ENCODE measurements at places on chromosomes 6 and 20.
A peak's percentile ranks its signal among the peaks of the same experiment; 100 is the strongest.

GRCh38 chr6:158818581-158819212 lies 471 bp downstream of the EZR start:
- DNase-seq: peak; percentile 75

DNA sequence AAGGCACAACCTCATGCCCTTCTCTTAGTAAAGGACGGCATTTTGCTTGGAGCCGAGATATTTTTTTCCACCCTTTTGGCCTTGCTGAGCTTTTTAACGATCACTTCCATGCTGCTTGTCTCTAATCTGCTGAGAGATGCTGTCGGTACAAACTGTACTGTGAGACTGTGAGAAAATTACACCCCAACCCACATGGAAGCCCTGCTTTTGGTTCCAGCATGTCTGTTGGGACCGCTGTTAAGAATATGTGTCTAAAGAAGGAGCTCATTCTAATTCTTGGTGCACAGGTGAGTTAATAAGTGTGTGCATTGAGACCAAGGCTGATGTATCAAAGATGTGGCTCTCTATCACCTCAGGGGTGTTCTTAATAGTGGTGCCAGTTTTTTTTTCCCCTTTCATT lies 304.5 kb upstream of the MAP3K7 start:
- no peak for DNase-seq

DNA sequence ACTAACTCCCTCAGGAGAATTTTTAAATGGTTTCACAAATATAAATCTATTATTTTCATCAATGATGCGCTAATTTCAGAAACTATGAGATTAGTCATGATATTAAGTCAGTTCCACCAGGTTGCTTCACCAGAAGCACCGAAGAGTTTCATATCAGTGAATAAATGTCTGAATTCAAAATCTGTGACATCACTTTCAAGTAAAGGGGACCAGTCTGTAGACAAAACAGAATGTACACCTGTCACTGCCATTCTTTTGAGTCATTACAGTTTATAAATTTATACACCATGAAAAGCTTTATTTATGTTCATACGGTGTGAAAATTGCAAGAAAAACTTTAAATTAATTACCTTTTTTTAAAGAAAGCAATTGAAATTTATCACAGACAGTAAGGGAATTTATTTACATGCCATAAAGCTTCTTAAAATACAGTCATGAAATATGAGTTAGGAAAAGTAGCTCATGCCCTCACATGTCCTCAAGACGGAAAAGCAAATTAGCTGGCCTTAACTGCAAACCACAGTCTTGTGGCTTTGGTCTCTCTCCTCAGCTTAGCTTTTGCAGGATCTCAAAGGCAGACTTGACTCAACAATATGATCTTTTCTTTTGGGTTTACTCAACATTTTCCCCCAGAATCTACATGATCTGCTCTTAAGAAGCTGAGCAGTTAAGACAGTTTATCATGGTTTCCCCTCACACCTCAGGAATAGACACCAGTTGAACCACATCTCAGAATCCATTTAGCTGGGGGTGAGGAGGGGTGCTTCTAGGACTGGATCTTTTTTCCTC lies 177.7 kb upstream of the MCHR2 start:
- no peak for DNase-seq

DNA sequence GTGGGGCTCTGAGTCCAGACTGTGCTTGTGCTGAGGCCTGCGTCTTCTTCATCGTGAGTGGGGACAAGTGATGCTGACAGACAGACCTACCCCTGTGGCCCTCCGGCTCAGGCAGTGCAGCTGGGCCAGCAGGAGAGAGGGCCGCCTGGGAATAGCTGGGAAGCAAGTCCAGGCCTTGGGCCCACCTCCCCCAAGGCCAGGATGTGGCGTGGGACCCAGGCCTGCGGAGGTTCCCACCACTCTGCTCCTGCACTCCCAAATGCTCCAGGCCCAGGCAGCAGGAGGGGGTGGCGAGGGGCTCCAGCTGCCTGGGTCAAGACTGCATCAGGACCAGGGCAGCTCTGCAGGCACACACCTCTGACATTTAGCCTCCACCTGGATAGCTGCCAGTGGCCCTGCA lies 38.3 kb downstream of the DAAM2 start:
- DNase-seq: no peak

DNA sequence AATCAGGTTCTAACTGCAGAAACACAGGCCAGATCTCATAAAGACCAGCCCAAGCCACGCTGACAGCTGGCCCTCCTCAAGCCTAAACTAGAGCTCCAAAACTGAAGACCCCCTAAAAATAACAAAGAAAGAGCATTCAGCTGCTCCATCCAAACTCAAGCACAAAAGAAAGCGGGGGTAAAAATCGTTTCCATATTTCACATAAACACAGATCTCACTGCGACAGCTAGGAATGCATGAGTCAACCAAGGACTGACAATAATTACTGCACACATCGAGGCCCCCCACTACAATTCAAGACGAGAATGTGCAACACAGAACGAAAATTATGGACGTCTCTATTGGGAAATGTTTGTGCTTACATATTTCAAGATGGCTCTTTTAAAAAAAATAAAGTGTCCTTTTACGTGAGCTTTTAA lies 31.1 kb downstream of the CNKSR3 start:
- DNase-seq: no peak

DNA sequence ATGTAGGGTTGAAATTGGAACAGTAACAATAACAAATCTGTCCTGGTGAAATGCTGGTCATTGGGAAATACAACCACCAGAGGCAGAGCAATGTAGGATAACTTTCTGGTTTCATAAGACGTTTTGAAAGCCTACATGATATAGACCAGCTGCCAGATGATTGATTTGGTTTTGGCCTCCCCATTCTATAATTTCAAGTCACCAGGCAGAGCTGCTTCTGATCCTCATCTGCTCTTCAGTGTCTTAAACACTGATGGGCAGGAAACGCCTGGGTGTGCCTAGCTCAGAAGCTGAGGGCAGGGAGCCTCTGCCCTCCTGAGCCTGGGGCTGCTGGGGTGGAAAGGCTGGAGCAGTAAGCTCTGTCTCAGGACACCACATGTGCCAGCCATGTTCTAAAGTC lies 24.5 kb downstream of the DHX35 start:
- DNase-seq: no peak

Measured in left cardiac atrium (tissue), 4 donors.